Naive thymus-derived CD4-positive, alpha-beta T cell (primary cell): ENCODE measurements at places on chromosomes 12 and 14. TPM values are rescaled to one million over a fixed set of nuclear protein-coding genes. Genes with fewer than 3 reads are reported as not detected.
A peak's percentile ranks its signal among the peaks of the same experiment; 100 is the strongest.

Gene RFLNA
- not detected for polyA plus RNA-seq

Gene PPP1R1A
- not detected for polyA plus RNA-seq

Gene KRT77
- polyA plus RNA-seq, result 0.08 TPM

Gene TMEM179
- not detected for polyA plus RNA-seq

Gene DLK1
- polyA plus RNA-seq, result not detected

Gene P2RX7
- 2.0 TPM for polyA plus RNA-seq

Gene CCDC88C
- polyA plus RNA-seq, result 23.6 TPM

Gene TPH2
- not detected for polyA plus RNA-seq

Gene TROAP
- polyA plus RNA-seq, result 0.21 TPM

DNA sequence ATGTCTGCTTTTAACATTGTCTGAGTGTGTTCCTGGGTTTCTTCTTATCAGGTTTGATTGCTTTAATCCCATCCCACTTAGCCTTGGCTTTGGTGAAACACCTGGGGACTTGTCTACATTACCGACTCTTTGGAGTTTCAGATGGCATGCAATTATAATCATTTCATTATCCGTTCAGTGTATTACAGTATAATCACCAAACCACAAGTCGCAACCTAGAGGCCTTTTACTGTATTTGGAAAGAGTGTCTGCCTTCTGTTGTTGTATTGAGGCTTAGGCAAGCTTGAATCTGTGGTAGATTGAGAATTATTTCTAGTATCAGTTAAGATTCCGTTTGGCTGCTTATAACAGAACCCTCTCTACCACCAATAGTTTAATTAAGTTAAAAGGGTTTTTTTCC lies 103.9 kb downstream of the TGFB3 start:
- no peak for DNase-seq

DNA sequence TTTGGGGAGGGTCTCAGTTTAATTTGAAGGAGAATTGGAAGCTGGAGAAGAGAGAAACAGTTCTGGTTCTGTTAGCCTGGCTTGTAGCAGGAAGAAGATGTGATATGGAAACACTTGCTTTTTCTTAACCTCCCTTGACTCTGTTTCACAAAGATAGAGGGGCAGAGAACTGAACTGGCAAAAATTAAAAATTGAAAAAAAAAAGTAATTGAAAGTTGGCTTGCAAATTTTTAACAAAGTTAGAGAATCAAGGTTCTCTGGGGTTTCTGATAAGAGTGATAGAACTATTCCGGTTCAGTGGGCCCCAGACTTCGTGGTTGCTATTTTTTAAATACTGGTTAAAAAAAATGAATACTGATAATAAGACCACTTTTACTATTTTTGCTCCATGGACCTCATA lies 2.8 kb downstream of the CRADD start:
- no peak for DNase-seq

GRCh38 chr12:116113398-116114130 lies 163.9 kb downstream of the MED13L start:
- no peak for DNase-seq

GRCh38 chr14:53380052-53380866 lies 227.1 kb upstream of the DDHD1 start:
- DNase-seq, result no peak

GRCh38 chr14:29458547-29458946 lies 469.1 kb downstream of the PRKD1 start:
- no peak for DNase-seq

- DNase-seq, result no peak
These were observed 10.1 kb downstream of the FBXL14 start for GRCh38 chr12:1584326-1584725.

DNA sequence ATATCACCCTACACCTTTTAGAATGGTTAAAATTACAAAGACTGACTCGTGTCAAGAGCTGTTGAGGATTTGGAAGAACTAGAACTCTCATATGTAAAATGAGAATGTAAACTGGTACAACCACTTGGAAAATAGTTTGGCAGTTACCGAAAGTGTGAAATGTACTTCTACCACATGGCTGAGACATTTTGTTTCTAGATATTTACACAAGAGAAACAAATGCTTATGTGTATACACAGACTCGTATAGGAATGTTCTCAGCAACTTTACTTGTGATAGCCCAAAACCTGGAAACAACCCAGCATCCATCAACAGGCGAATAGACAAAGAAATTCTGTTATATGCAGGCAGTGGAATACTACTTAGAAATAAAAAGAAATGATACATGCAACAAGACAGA lies 103.0 kb downstream of the BRMS1L start:
- no peak for DNase-seq

DNA sequence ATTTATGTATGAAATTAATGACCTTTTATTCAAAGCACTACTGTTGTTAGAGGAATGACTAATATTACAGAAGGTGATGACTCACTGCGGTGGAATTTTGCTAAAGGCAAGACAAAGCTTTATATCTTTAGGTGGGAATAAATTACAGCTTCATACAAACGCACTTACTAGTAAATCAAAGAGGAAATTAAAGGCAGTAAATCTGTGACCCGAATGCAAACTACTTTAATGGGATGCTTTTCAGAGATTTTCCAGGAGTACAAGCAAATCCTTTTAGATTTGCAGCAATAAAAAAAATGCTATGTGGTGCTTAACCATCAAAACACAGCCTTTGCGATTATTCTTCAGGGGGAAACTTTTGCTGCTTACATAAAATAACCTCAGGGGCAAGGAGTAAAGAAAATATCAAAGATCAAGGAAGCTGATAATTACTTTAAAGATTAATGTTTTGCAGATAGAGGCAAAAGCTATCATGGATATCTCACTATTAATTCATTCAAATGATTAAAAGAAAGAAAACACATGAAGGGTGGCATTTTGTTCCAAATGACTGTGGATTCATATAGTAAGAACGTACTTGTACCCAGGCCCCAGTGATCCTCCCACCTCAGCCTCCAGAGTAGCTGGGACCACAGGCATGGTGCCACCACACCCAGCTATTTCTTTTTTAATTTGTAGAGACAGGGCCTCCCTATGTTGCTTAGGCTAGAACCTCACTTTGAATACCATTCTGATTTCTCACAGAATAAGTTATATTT lies 98.9 kb downstream of the DENND5B start:
- DNase-seq, result no peak

DNA sequence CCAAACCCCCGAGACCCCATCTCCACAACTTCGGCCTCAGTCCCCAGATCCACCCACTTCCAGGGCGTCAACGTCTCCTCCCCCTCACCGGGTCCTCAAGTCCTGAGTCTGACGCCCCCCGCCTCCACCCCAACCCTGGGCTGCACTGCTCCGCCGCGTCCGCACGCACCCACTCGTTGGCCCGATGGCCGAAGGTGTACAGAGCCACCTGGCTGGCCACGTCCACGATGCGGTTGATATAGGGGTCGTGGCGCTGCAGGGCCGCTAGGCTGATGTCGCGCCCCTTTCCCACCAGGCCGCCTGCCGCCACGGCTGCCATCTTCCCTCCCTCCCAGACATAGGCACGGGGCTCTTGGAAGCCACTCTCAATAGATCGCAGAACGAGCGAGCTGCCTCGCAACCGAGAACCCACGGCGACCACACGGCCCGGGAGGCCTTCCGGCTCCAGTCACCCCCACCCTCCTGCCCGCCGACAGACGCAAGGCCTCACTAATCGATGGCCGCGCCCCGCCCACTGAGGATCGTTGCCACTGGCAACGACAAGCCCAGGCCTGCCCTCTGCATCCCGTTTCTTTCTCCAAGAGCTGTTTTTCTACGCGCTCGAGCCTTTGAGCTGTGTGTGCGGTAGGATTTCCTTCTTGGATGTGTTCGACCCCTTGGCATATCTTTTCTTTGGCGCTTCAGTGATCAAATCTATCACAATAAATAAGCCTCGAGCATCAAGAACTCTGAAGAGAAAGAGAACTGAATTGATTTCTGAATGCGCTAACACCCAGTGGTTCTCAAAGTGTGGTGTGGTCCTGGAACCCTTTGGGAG lies at the start of gene DCP1B:
Gene DCP1B, minus strand, starts transcription at position 345 of the 817 bp plus-strand sequence. Its CDS starts 26 bp downstream, at position 319.
- DNase-seq, result peak; percentile 76

GRCh38 chr12:128111333-128111732 lies 155.6 kb upstream of the TMEM132C start:
- no peak for DNase-seq

GRCh38 chr12:120290609-120291305 lies 946 bp downstream of the RNU4-2 start:
- DNase-seq, result peak; percentile 25

GRCh38 chr12:107651571-107652449 lies 33.8 kb upstream of the PWP1 start:
- no peak for DNase-seq

GRCh38 chr12:57470970-57471656 lies 8.6 kb downstream of the ARHGAP9 start:
- no peak for DNase-seq

DNA sequence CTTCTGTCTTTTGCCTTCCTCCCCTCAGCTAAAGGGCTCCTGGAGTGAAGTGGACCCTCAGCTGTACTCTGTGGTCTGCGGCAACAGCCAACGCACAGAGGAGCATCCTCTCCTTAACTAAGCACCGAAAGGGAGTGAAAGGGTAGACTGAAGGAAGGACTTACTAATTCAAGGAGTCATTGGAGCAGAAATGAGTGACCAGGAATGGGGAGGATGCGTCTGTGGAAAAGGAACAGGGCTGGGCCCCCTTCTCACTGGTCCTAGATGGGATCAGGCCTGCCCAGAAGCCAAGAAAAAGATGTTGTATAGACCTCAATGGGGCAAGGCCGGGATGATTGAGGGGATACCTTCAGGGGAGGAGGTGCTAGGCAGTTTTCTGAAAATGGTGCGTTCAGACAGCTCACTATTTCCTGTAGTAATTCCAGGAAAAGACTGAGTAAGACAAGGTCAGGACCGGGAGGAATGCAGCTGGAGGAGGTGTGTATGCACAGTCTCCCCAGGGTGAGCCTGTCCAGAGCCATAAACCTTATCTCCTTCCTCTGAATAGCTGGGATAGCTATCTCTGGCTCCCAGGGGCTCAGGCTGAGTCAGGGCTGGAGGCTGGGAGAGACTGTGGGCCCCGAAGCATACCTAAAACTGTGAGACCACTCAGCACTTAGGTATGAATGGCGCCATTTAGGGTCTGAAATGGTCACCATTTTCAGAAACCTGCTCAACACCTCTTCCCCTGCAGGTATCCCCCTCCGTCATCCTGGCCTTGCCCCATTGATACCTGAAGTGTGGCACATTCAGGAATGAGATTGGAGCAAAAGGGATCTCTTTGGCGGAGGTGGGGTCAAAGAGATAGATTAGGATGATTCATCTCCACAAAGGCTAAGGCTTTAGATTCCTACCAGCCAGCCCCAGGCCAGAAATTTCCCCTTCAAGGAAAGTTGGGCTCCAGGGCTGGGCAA lies 20.2 kb upstream of the KRT8 start:
- DNase-seq, result no peak

- DNase-seq, result no peak
These were observed 102.1 kb downstream of the DUSP6 start for GRCh38 chr12:89250213-89250612.
